Cardiac septum (tissue), 1 donor: ENCODE measurements at places on chromosomes 3 and 15. TPM values are rescaled to one million over a fixed set of nuclear protein-coding genes. Genes with fewer than 3 reads are reported as not detected.

The CCDC33 gene
- not detected for total RNA-seq

The IMPG2 gene
- total RNA-seq = 0.38 TPM

The CPEB1 gene
- 3.1 TPM for total RNA-seq

The MESP2 gene
- total RNA-seq = 0.19 TPM

The NDN gene
- total RNA-seq = 35.4 TPM

The HTR3E gene
- not detected for total RNA-seq

The NME9 gene
- total RNA-seq = not detected

The FSIP1 gene
- total RNA-seq = 2.0 TPM

The NANOGP8 gene
- total RNA-seq = not detected

The PAQR5 gene
- total RNA-seq = 0.16 TPM

The BFSP2 gene
- total RNA-seq = not detected

The AMT gene
- total RNA-seq = 20.1 TPM

DNA sequence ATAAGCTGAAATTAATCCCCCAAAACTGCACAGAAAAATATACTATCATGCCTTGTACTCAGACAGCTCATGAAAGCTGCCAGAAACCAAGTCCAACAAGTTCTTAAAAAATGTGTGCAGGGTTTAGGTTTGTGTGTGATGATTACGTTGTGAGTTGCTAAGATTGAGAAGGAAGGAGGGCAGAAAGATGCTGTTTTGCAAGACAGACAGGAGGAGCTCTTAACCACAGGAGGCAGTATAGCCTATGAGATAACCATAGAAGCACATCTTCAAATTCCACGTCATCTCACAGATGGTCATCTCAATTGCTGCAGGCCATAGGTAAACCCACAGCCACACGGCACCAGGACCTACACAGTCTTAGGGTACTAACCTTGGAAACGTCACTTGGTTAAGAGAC lies 191.9 kb downstream of the STT3B start:
- DNase-seq = no peak

- no peak for DNase-seq
These were observed 30.2 kb upstream of the VPS8 start for GRCh38 chr3:184781801-184782200.

- DNase-seq = no peak
These were observed 120.2 kb downstream of the NR1I2 start for GRCh38 chr3:119902061-119902460.

- DNase-seq = no peak
These were observed 31.3 kb downstream of the TRAK1 start for GRCh38 chr3:42122261-42123011.

- no peak for DNase-seq
These were observed 69.9 kb upstream of the NDUFB4 start for GRCh38 chr3:120526011-120526870.

DNA sequence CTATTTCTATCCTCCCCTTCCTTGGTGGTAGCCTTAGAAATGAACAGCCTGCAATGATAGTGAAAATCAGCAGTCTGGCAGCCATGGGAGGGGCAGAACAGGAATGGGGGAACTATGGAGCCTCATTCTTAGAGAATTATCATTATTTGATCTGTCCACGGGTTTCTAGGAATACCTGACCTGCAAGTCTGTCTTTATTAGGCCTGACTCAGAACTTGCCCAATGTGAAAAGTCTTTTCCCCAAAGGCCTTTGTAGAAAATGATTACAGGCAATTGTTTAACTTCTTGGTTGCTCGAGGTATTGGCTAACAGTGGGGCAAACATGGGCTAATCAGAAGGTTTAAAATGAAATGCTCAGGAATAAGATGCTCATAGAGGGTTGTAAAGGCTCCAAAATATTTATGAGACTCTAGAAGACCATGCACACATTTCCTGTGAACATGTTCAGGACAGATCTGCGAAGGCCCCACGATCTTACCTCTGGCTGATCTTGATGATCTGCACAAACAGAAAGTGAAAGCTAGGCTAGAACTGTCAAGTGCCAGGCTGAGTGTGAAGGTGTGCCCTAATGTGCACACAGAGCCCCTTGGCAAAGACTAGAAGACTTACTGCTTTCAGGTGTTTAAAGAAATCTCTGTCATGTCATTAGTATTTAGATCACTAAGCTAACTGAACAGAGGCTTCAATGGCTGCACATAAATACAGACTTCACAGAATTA lies 39.6 kb upstream of the LAMP3 start:
- DNase-seq = no peak

DNA sequence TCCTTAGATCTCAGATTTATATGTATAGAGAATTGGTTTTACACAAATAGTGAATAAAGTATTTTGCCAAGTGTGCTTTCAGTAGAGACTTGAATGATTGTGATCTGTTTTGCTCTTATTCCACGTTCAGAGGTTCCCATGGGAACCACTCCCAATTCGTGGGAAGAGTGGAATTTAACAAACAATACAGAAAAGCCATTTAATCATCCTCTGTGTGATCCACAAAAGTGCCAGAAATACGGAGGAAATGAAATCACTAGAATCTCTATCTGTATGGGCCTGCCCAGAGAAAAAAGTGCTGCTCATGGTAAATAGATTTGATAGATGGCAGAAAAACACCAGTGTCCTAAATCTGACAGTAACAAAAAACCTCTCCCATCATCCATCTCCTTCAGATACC lies 56.0 kb downstream of the CNTN4 start:
- DNase-seq = no peak

DNA sequence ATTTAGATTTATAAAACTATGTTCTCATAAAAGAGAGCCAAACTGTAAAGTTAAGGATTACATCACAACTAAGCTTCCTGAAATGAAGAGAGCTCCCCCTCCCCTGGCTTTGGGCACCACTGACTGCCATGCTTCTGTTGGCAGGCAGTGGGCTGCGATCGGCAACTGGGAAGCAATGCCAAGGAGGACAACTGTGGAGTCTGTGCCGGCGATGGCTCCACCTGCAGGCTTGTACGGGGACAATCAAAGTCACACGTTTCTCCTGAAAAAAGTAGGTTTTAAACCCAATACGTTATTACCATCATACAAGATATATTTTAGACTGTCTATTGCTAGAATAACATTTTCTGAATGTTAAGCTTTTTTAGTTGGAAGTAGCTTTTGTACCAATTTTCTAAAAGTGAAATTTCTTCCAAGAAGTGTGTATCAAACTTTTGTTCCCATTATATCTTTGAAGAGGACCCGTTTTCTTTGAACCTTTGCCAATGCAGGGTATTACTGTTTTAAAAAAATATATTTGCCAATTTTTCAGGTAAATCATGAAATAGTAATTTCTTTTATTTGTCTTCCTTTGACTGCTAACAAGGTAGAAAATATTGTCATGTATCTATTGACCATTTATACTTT lies 184.1 kb downstream of the ADAMTSL3 start:
- DNase-seq = no peak

DNA sequence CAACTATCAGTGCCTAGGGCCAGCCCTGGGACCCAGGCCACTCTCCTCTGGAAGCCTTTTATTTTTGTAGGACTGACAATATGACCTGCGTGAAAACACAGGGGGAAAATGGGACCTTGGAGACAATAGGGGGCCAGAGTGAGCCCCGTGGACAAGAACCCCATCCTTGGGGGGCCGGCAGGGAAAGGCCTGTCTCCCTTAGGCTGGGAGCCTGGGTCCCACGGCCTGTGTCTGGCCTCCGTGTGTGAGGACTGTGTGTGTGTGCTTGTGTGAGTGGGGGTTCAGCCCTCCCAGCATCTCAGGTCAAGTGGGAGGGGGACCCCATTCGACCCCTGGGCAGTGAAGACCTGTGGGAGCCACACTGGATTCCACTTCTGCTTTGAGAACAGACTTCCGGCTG lies 53.3 kb downstream of the EXOG start:
- DNase-seq = peak; percentile 51

GRCh38 chr3:29582273-29582672 lies 301.4 kb downstream of the RBMS3 start:
- DNase-seq = no peak

DNA sequence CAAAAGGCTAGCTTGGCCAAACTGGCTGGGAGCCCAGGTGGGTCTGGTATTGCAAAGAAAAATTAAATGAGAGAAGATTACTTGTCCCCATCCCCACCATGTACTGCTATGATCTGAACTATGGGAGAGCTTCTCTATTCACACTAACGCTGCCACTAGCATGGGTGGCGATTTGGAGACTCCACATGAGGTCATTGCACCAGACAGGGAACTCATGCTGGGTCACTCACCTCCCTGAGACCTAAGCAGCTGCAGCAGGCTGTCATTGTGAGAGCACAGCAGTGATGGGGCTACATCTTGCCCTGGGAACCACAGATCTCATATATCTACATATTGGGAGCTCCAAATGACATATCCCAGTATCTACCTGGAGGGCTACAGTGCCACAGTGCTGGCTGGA lies 36.3 kb upstream of the NECTIN3 start:
- no peak for DNase-seq

- DNase-seq = no peak
These were observed 173.5 kb downstream of the OR4M2 start for GRCh38 chr15:22253676-22254408.

- no peak for DNase-seq
These were observed 78.2 kb upstream of the UMPS start for GRCh38 chr3:124652009-124652408.

DNA sequence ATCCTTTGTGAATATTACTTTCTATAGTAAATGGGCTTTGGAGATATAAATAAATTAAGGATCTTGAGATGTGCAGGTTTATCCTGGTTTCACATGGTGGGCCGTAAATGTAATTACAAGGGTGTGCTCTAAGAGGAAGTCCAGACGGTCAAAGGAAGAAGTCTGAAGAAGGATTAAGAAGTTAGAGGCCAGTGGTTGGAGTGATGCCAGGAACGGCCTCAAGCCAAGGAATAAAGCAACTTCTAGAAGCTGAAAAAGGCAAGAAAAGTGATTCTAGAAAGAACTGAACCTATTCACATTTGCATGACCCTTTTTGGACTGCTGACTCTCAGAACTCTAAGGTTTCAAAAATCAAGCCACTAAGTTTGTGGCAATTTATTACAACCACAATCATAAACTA lies 981.3 kb upstream of the ALCAM start:
- no peak for DNase-seq

- DNase-seq = no peak
These were observed 259.8 kb downstream of the MAGI1 start for GRCh38 chr3:65778968-65779367.

DNA sequence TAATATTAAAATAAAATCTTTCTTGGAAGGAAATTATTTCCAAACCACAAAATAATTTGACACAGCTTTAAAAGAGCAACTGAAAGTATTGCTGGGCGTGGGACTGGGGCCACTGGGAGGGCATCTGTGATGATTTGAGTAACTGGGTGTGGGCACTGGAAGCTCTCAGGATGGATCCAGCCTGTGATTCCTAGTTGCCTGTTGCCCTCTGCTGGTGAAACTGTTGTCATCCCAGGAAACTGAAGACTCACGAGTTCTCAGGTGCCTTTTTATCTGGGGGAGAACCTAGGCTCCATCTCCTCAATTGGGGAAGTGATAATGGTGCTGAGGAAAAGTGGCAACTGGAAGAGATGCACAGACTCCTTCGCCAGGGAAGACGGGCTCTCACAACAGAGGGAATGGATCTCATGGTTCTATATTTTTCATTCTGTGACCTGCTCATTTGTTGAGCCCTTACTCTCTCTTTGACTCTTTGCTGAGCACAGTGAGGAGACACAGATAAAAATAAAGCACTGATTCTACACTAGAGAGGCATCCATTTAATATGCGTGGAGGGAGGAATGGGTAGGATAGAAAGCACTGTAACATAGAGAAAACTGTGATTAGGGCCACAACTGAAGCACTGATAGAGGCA lies 61.6 kb downstream of the TPRG1 start:
- DNase-seq = no peak

- no peak for DNase-seq
These were observed 145.6 kb downstream of the LSAMP start for GRCh38 chr3:116299646-116300081.

DNA sequence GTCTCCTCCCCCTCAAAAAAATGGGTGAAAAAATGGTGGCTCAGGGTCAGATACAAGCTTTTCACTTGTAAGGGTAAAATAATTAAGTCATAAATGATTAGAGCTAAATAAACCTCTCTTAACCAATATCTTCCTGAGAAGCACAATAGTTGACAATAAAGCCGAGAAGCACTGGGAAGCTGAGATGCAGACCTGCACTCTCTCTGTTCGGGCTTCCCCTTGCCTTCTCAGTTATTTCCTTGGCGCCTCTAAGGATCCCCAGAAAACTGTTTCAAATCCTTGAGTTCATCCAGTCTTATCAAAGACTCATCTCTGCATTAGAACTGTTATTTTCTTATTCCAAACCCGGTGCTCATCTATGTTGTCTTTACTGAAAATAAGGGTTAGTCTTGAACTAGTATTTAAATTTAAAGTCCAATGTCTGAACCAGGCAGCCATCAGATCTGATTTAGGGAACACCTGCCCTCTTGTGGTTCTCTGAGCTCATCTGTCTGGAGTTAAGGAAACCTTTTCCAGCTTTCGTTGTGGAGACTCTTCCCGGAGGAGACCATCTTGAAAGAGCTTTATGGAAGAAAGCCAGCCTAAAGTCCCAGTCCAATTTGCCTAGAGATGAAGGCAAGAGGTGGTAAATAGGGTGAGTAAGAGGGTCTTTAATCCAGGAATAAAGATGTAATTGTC lies 256.4 kb upstream of the MCTP2 start:
- no peak for DNase-seq

GRCh38 chr3:98359250-98359649 lies 5.6 kb downstream of the OR5K4 start:
- DNase-seq = no peak

DNA sequence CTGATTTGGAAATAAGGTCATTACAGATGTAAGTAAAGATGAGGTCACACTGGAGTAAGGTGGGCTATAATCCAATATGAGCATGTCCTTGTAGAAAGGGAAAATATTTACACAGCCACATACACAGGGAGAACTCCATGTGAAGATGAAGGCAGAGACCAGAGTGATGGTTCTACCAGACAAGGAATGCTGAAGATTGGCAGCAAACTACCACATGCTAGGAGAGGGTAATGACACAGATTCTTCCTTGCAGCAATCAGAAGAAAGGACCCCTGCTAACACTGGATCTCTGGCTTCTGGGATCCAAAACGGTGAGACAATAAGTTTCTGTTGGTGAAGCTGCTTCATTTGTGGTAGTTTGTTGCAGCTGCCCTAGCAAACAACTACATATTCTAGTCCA lies 56.0 kb upstream of the SPTSSB start:
- no peak for DNase-seq

- no peak for DNase-seq
These were observed 1017.2 kb downstream of the TUSC7 start for GRCh38 chr3:117726776-117727175.

DNA sequence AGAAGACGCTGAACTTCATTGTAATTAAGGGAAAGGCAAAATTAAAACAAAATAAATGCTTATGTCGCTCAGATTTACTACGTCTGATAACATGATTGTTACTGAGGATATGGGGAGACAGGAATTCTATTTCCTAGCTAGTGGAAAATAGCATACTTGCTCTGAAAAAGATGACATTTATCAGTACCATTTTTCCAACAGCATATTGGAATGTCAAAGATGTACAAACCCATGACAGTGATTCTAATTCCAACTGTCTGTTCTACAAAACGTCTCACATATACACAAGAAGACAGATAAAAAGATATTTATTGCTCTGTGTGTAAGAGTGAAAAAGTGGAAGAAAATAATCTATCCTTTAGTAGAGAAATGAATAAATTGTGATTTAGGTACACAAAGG lies 93.9 kb upstream of the ABHD17C start:
- DNase-seq = no peak
